ENCODE measurements at places on chromosomes 16 and 17. TPM values are rescaled to one million over a fixed set of nuclear protein-coding genes. Genes with fewer than 3 reads are reported as not detected.

DNA sequence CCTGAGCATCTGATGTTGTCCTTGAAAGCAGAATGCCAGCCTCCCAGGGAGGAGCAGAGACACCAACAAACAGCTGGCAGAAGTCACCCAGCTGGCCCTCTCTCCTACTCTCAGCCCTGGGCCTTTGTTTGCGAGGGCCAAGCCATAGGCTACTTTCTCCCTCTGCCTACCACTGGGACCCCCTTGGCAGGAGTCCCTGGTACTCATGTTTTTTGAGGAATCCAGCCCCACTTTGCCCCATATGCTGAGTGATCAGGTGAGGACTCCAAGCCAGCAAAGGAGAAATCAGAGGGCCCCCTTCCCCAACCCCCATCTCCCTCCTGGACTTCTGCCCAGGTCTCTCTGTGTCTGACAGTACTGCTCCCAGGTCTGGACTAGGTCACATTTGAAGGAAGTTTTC, 121.9 kb downstream of the USP31 start:
- DNase-seq, result no peak

GRCh38 chr17:81099888-81100287, 64.9 kb downstream of the BAIAP2 start:
- no peak for DNase-seq

- no peak for DNase-seq
Measured at GRCh38 chr16:27922433-27922832, 141.1 kb downstream of the GSG1L start.

The KCNJ12 gene
- total RNA-seq, result not detected

DNA sequence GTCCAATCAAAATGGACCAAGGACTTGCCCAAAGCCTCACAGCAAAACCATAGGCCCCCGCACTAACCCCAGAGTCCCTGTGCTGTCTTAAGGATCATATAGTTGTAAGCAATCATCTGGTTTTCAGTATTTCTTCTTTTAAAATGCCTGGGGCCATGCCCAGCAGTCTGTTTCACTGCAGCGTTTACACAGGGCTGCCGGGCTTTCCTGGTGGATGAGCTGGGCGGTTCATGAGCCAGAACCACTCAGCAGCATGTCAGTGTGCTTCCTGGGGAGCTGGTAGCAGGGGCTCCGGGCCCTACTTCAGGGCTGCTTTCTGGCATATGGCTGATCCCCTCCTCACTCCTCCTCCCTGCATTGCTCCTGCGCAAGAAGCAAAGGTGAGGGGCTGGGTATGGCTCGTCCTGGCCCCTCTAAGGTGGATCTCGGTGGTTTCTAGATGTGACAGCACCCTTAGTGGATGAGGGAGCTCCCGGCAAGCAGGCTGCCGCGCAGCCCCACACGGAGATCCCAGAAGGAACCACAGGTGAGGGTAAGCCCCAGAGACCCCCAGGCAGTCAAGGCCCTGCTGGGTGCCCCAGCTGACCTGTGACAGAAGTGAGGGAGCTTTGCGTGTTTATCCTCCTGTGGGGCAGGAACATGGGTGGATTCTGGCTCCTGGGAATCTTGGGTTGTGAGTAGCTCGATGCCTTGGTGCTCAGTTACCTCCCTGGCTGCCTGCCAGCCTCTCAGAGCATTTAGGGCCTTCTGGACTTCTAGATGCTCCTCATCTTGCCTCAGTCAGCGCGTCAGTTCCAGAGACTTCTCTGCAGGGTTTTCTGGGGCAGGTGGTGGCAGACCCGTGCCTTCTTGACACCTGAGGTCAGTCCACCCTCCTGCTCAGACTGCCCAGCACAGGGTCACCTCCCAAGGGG, 24.8 kb upstream of the STH start:
- no peak for DNase-seq

The SYNGR2 gene
- total RNA-seq, result 23.7 TPM

DNA sequence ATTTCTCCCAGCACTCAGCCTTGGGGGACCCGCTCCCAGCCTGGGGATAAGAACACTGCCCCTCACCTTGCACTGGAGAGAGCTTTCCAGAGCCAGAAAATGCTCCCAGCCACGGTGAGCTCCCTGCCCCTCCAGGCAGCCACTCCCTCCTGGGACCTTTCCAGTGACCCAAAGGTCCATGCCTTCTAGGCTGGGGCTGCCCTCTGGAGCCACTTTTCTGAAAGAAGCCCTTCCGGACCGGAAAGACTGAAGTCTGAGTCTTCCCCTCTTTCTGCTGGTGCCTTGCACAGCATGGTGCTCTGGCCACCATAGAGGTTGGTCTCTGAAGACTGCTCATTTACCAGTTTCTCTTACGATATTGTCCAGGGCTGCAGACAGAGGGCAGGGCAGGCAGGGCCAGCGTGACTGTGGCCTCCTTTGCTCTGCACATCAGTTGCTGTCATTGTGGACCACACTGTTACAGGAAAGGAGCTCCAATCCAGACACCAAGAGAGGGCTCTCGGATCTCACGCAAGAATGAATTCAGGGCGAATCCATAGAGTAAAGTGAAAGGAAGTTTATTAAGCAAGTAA, 7.1 kb upstream of the ABCC12 start:
- no peak for DNase-seq

- DNase-seq, result no peak
Measured at GRCh38 chr17:7496470-7497183, 12.5 kb downstream of the POLR2A start.

The MRC2 gene
- total RNA-seq, result 254 TPM

The MYH11 gene
- 0.16 TPM for total RNA-seq

- DNase-seq, result no peak
Measured at GRCh38 chr17:83012200-83012785, 67.1 kb upstream of the METRNL start.

The DRC3 gene
- total RNA-seq, result not detected

DNA sequence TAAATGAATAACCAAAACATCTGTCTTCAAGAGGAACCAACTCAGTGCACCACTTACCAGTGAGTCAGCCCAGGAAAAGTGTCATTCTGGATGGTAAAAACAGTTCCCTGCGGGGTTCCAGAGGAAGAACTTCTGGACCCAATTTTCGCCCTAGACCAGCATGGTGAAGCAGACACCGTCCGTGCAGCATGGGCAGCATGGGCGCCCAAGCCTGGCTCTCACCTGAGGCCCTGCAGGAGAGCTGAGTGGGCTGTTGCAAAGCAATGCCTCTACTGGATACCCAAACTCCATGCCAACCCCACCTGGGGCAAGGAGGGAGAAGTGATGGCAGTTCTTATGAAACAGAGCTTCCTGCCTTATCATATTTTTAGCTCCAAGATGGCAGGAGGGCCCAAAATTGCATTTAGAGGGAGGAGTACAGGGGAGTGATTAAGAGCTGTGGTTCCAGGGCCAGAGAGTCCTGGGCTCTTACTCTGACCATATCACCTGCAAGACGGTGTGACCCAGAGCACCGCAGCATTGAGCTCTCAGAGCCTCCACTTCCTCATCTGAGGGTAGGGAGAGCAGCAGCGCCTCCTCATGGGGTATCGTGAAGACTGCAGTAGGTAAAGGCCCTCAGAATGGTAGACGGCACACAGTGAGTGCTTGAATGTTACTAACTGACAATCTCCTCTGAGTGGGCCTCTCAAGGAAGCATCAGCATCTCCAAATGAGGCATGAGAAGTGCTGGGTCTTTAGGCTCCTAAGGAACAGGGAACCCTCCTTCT, 16.6 kb upstream of the INPP5K start:
- no peak for DNase-seq

DNA sequence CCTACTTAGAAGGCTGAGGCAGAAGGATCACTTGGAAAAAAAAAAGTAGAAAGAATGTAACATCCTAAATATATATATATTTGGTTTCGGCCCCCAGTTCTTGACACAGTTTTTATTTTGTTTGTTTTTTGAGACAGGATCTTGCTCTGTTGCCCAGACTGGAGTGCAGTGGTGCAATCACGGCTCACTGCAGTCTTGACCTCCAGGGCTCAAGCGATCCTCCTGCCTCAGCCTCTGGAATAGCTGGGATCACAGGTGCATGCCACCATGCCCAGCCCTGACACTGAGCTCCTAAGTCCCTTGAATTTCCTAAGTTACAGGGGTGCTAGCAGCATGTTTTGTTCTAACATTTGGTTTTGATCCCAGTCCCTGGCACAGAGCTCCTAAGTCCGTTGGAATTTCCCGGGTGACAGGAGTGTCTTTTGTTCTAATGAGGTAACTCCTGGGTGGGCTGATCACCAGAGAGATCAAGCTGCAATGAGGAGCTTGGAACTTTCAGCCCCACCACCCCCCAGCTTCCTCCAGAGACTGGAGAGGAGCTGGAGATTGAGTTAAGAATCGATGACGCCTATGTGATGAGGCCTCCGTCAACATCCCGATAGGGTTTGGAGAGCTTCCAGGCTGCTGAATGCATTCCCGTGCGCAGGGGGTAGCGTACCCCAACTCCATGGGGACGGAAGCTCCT, 20.0 kb downstream of the MXRA7 start:
- DNase-seq, result peak; percentile 97

- DNase-seq, result no peak
Measured at GRCh38 chr16:88904676-88905365, 38.4 kb upstream of the PABPN1L start.

The UBB gene
- 2,989 TPM for total RNA-seq

The KRTAP3-2 gene
- not detected for total RNA-seq

- no peak for DNase-seq
Measured at GRCh38 chr17:20275653-20276052, 191.7 kb downstream of the LGALS9B start.

DNA sequence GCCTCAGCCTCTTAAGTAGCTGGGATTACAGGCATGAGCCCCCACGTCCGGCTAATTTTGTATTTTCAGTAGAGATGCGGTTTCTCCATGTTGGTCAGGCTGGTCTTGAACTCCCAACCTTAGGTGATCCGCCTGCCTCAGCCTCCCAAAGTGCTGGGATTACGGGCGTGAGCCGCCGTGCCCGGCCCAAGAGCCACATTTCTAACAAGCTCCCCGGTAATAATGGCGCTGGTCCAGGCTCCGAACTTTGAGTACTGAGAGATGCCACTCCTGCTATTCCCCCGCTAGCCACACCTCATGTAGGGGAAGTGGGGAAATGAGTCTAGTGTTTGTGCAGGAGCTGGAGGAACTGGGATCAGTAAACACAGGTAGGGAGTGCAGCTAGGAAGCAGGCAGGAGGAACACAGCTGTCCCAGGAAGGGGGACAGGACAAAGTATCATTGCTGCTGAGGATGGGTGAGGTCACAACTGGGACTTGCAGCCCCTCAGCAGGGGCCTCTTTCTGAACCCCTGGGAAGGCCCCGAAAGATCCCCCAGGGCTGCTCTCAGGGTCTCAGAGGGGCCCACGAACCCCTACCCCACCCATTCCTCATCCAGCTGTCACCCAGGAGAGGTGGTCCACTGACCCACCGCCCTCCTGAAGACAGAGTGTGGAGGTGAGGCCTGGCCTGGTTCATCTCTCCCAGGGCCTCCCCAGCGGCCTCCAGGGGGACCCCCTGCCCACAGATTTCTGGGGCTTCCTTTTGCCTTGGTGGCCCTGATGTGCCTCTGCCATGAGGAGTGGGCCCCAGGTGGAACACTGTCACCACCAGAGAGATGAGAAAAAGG, 3.7 kb upstream of the KREMEN2 start:
- no peak for DNase-seq

The HSD11B2 gene
- not detected for total RNA-seq

DNA sequence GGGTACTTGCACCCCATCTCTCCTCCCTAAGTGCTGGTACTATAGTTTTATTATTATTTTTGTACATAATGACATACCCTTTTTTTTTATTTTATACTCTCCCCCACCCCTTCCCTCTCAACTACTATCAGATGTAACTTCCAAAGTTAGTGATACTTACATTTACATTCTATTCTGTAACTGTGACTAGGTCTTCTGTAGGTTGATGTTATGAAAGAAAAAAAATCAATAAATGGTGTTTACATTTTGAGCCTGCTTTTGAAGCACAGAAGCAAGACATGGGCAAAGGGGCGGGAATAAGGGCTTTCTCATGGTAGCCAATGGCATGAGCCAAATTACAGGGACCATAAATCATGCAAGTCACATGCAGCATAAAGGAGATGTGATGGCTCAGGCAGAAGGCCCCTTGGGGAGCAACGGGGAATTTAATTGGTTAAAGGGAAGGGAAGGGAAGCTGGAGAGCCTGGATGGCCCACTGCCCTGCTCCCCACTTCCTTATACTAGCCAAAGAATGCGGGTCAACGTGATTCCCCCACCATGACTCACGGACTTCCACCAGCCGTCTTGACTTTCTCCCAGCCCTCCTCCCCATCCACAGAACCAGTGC, 2.4 kb upstream of the ACSF2 start:
- peak; percentile 75 for DNase-seq

DNA sequence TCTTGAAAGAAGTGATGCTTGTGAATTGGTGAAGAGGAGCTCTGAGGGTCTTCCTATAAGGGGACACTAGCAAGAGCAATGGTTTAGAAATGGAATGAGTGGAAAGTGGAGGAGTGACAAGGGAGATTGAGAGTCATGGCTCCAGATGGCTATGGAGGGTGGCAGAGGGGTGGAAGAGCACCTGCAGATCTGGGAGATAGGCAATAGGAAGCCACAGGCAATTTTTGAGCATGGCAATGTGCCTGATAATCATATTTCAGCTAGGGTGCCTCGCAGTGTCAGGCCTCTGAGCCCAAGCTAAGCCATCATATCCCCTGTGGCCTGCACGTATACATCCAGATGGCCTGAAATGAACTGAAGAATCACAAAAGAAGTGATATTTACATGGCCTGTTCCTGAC, 21.5 kb downstream of the RGS9 start:
- DNase-seq, result no peak

- no peak for DNase-seq
Measured at GRCh38 chr16:27315333-27316037, 1.7 kb downstream of the IL4R start.

DNA sequence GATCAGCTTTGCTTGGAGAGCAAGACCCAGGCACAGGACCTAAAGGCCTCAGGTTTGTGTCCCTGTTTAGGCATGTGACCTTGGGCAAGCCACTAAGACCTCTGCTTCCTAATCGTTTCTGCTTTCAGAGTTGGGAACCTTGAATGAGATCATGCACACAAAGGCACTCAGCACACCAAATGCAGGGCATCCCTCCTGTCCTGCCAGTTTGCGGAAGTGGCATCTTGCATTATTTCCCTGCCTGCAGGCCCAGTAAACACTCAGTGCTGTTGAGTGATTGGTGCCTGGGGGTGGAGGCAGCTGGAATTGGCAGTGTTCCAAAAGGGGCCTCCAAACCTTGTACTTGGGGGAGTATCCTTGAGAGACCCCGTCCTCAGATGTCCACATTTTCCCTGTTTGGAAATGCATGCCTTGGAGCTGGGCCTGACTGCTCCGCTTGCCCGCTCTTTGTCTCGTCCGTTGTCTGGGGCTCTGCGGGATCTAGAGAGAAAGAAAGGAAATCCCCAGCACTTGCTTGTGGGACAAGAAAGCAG, 28.7 kb downstream of the MRM1 start:
- no peak for DNase-seq

The CES3 gene
- not detected for total RNA-seq
